A549 treated with CpdA at 1 μM for 4 hours (cell line): ENCODE measurements at places on chromosomes 12 and 14. TPM values are rescaled to one million over a fixed set of nuclear protein-coding genes. Genes with fewer than 3 reads are reported as not detected.

Gene STK38L
- 10.7 to 18.9 TPM (median 12.4 TPM) in 5 replicates for total RNA-seq

Gene RNF212B
- not detected in 5 replicates for total RNA-seq

Gene GLIPR1L1
- total RNA-seq: not detected in 5 replicates

Gene LRP1
- 18.5 to 27.8 TPM (median 20.2 TPM) in 5 replicates for total RNA-seq

Gene KIF21A
- 19.3 to 24.1 TPM (median 21.8 TPM) in 5 replicates for total RNA-seq

Gene CRIP1
- total RNA-seq: 1,651 to 1,885 TPM (median 1,685 TPM) in 5 replicates

Gene HELB
- 1.5 to 1.7 TPM (median 1.7 TPM) in 5 replicates for total RNA-seq

Gene RPL10L
- total RNA-seq: not detected in 5 replicates

Gene LAG3
- total RNA-seq: 0.87 to 2.2 TPM (median 1.6 TPM) in 5 replicates

Gene ARMH4
- 0.34 to 1.3 TPM (median 0.54 TPM) in 5 replicates for total RNA-seq

Gene CLEC6A
- total RNA-seq: not detected in 5 replicates

Gene ART4
- total RNA-seq: not detected in 5 replicates

Gene ITGA7
- 1.1 to 2.1 TPM (median 1.3 TPM) in 5 replicates for total RNA-seq

Gene SERPINA6
- 0.59 to 1.1 TPM (median 0.94 TPM) in 5 replicates for total RNA-seq

Gene C14orf180
- not detected in 5 replicates for total RNA-seq

Gene NYNRIN
- total RNA-seq: 0.13 to 0.48 TPM (median 0.16 TPM) in 5 replicates

Gene ZC2HC1C
- total RNA-seq: 2.2 to 3.1 TPM (median 2.8 TPM) in 5 replicates

Gene CPNE6
- not detected in 5 replicates for total RNA-seq

Gene TMEM233
- total RNA-seq: 0.06 to 0.12 TPM (median 0.07 TPM) in 5 replicates
